ENCODE measurements at places on chromosomes 3 and 15.

DNA sequence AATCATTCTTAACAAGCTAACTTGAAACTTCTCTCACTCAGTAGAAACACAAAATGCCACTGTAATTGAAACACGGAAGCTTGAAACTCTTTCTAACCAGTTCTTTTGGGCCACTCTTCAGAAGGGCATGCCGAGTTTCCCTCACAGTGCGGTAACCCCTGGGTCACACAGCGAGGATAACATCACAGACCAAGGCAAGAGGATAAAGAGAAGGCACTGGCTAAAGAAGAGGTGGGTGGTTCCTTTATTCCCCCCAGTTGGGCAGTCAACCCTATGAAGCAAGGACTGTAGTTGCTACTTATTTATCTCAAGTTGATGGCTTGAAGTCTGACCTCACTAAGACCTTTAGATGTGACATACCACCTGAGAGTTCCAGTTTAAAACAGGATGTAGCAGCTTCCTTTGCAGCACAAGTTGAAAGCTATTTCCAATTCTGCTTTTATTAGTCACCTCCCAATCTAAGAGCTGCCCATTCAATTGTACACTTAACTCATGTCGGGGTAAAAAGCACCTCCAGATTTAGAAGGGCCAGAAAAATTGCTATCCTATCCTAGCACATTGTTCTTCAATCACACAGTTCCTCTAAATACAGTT lies 272.4 kb downstream of the TIGIT start:
- peak; percentile 6 for DNase-seq

DNA sequence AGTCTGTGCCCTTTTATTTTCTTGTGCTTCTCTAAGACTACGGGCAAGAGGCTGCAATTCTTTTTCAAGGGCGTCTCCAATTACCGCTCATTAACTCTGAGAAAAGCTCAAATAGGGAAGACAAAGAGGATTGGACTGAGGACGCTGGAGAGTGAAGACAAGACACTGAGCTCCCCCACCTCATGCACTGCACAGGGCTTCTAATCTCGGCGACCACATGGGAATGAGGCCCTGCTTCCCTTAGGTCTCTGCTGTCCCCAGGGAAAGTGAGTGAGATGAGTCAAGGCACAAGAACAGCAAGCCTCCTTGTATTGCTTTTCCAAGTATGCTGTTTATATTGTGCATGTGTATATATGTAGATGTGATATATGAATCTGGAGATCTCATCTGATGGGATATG lies 392.2 kb upstream of the CFAP20DC start:
- no peak for DNase-seq

- no peak for DNase-seq
Measured at GRCh38 chr3:123284399-123285010, 82.8 kb downstream of the SEC22A start.

DNA sequence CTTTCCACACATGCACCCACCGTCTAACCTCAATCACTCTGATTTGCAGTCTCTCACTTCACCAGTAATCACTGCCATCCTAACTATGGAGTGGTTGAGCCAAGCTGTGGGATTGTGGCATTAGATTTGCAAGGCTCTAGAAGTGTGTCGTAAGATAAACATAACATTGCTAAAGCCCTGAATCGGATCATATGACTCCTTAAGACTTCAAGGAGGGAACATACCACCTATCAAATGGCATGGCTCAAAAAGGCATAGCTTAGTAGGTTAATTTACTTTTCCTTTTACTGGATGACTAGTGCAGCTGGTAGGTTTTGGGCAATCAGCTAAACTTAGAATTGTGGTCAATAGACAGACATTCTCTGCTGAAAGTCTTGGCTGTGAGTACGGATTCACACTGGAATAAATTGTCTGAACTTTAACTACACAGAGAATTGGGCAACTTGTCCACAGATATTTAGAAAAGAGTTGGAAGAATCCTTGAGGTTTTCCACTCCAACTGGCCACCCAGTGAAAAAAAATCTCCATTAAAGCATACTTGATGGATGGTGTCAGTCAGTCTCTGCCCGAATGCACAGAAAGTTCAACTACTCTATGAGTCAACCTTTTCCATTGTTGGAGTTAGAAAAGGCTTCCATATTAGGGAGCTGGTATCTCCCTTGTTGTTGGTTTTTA lies 476.7 kb upstream of the CBLB start:
- DNase-seq = no peak

DNA sequence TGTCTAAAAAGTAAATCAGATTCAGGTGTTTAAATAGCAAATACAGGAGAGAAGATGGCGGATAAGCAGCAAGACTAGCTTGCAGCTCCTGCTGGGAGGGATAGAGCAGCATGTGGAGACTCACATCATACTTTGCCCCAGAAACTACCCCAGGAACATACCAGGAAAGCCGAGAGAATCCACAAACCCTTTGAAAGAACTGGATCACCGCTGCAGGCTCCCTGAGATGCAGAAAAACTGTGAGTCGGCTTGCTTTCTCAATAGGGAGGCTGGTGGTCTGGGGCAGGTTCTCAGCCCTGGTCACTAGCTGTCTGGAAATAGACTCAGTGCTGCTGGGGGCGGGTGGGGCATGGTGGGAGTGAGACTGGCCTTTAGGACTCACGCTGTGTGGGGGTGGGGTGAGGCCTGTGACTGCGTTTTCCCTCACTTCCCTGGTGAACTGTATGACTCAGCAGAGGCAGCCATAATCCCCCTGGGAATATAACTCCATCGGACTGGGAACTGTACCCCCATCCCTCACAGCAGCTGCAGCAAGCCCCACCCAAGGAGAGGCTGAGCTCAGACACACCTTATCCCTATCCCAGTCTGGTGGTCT lies 142.8 kb downstream of the CNTN6 start:
- DNase-seq = no peak

GRCh38 chr15:33586786-33587697 lies 276.3 kb downstream of the RYR3 start:
- DNase-seq = no peak

GRCh38 chr15:31083370-31083780 lies 18.1 kb downstream of the TRPM1 start:
- no peak for DNase-seq

DNA sequence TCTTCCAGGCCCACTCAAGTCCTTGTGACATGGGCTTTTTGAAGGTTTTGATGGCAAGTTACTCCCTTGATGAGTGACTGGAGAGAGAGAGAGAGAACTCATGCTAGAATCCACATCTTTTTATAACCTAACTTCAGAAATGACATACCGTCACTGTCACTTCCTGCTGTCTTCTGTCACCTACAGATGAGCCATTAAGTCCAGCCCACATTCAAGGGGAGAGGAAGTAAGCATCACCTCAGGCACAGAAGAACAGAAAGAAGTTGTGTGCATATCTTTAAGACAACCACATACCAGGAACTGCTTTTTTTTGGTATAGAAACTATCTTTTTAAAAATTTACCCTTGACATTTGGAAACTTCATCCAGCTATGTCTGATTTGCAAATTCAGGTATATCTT lies 16.6 kb upstream of the TXNRD3 start:
- no peak for DNase-seq

DNA sequence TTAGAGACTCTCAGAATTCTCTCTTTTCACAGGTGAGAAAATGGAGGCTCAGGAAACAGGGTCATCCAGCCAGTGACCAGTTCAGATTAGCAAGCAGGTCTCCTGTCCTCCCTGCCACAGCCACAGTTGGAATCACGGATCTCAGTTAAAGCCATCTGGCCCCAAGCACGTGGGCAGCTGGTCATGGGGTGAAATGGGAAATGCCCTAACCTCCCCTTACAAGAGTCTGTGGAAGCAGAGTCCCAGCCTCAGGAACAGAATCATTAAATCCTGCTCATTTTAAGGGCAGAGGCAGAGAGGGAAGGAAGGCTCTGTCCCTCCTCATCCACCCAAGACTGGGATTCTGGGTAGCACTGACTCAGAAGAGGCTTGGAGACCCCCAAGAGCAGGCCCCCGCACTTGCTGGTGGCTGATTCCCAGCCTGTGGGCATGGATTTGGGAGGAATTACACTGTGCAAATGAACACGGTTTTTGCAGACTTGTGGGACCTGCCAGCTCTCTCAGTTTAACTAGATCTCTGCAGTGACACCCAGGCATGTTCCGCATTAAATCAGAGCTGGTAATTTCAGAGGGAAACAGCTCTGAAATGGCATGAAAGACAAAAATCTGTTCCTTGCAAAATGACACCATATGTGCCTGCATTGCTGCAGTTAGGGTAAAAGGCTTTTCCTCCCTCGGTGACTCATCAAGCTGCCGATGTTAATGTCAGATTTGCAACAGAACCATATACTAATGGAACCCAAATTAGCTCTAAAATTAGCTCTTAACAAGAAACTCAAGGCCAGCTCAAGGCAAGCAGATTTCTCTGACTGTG lies 89.0 kb downstream of the BDH1 start:
- no peak for DNase-seq

DNA sequence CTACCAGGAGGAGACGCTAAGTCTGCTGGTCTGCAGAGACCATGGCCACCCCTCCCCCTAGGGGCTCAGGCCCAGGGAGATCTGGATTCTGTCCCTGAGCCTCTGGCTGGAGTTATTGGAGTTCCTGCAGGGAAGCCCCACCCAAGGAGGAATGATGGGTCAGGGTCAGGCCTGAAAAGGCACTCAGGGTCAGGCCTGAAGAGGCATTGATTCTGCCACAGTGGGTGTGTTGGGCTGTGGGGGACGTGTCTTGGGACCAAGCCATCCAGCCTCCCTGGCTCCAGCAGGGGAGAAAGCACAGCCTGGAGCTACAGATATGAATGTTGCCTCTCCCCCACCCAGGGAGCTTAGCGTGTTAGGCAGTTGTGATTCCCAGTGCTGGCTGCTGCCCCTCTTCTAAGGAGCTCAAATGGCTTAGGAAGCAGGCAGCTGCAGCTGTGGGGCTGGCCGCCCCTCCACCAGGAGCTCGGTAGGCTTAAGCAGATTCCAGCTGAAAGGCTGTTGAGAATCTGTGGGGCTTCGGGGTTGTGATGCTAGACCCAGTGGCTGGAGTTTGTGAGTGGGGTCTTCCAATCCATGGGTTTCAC lies 176.7 kb downstream of the CHL1 start:
- DNase-seq = no peak

DNA sequence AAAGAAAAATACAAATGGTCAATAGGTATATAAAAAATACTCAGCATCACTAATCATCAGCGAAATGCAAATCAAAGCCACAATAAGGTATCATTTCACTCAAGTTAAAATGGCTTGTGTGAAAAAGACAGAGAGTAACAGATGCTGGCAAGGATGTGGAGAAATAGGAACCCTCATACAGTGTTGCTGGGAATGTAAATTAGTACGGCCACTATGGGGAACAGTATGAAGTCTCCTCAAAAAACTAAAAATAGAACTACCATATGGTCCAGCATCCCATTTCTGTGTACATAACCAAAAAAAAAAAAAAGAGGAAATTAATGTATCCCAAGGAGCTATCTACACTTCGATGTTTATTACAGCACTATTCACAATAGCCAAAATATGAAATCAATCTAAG lies 98.1 kb upstream of the TGFBR2 start:
- no peak for DNase-seq

- DNase-seq = no peak
Measured at GRCh38 chr3:160403028-160403545, 3.6 kb downstream of the SMC4 start.

GRCh38 chr3:41190509-41191284 lies 8.6 kb upstream of the CTNNB1 start:
- DNase-seq = no peak

GRCh38 chr15:22980189-22981050 lies at the start of gene CYFIP1:
CYFIP1 (minus strand) TSS chr15:22980368; CDS start chr15:22947285, 33,083 bp downstream.
- peak; percentile 70 for DNase-seq

- DNase-seq = no peak
Measured at GRCh38 chr3:169662132-169662842, 1.2 kb downstream of the MECOM start.

GRCh38 chr3:133376810-133377209 lies 23.0 kb upstream of the BFSP2 start:
- DNase-seq = no peak

GRCh38 chr3:142596726-142597088 lies 514 bp downstream of the PLS1 start:
- no peak for DNase-seq

GRCh38 chr3:107438671-107439070 lies 61.4 kb downstream of the CCDC54 start:
- no peak for DNase-seq

DNA sequence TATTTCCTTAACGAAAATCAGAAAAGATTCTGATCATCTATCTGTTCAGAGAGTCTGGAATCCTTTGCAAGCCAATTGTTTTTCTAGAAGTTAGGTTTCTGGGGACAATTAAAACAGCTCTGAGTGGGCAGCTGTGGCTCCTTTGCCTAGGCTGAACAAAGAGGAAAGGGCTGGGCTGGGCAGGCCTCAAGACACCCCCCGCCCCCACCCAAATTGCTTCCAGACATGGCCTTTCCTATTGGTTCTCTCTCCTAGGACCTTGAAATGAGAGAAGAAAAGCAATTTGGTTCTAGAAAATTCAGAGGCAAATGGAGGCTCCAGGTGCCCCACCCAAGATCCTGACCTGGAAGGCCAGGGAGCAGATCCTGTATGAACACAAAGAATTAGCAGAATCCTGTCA lies 2.3 kb upstream of the ADPGK start:
- DNase-seq = no peak

GRCh38 chr3:82306189-82306588 lies 544.7 kb upstream of the GBE1 start:
- no peak for DNase-seq

GRCh38 chr15:99574048-99574447 lies 8.3 kb downstream of the MEF2A start:
- no peak for DNase-seq

- no peak for DNase-seq
Measured at GRCh38 chr3:132679911-132680310, 19.8 kb downstream of the UBA5 start.

DNA sequence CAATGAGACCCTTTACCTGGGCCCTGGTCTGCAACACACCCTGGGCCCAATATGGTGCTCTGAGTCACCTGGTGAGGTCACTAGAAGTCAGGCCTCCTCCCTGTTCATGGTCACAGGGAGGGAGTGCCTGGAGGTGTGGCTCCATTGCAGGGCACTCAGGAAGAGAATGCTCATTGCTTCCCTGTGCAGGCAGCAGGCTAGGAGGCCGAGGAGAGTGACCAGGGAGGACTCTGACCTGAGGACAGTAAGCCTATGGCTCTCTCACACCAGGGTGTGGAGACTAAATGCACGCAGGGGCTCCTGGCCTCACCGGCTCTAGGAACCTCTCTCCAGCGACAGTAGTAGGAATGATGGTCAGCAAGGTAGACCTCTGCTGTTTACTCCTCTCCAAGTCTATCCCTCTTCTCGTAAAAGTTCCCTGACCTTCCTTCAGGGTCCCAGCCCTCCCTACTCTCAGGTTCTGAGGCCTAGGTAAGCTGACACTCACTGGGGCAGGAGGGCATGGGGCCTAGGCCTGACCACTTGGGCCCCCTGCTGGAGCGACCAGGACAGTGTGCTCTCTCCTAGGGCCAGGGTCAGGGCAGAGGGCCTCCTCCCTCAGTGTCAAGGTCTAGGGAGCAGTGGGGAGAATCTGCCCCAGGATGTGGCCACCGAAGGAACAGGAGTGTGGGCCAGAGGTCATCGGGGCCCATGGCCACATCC lies 9.6 kb upstream of the SLCO2A1 start:
- no peak for DNase-seq

DNA sequence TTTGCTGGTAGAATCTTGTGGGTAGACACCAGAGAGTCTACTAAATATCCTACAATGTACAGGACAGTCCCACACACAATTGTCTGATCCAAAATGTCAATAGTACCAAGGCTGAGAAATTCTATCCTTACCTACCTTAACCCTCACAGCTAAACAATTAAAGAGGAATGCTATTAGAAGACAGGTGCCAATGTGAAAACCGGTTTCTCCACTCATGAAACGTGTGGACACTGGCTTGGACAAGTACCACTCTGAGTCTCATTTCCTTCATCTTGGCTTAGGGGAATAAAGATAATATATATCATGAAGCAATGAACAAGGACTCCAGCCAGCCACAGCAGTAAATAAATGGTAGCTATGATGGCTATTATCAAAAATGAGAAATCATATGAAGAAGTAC lies 90.2 kb downstream of the RFTN1 start:
- no peak for DNase-seq

All from GM12891 (cell line).